ENCODE measurements at places on chromosomes 11 and 22. TPM values are rescaled to one million over a fixed set of nuclear protein-coding genes. Genes with fewer than 3 reads are reported as not detected.
A peak's percentile ranks its signal among the peaks of the same experiment; 100 is the strongest.

- H3K27ac ChIP-seq = no peak overlapping the region
- no peaks in the 10 kb centered on the region for H3K36me3 ChIP-seq
- no peak for DNase-seq
Measured at GRCh38 chr11:61924064-61924455, 6.7 kb upstream of the RAB3IL1 start.

Gene DDX25
- not detected for total RNA-seq

- no peaks in the 10 kb centered on the region for H3K4me1 ChIP-seq
- H3K27me3 ChIP-seq = no peaks in the 10 kb centered on the region
- no peak for DNase-seq
- H3K36me3 ChIP-seq = no peaks in the 10 kb centered on the region
Measured at GRCh38 chr11:26096451-26096850, 235.5 kb upstream of the ANO3 start.

DNA sequence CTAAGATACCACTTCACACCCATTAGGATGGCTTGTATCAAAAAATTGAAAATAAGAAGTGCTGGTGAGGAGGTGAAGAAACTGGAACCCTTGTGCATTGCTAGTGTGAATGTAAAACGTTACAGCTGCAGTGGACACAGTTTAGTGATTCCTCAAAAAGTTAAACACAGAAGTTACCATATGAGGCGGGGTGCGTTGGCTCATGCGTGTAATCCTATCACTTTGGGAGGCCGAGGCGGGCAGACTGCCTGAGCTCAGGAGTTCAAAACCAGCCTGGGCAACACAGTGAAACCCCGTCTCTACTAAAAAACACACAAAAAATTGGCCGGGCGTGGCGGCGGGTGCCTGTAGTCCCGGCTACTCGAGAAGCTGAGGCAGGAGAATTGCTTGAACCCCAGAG, 43.5 kb downstream of the SGSM3 start:
- H3K27me3 ChIP-seq = no peaks in the 10 kb centered on the region
- no peak overlapping the region for H3K27ac ChIP-seq
- H3K4me1 ChIP-seq = peaks cover 18% of the 10 kb centered on the region
- H3K4me3 ChIP-seq = no peak overlapping the region
- H3K36me3 ChIP-seq = peaks cover 40% of the 10 kb centered on the region

Gene NEFH
- total RNA-seq = 7.9 TPM

Gene MGAT3
- 0.90 TPM for total RNA-seq

DNA sequence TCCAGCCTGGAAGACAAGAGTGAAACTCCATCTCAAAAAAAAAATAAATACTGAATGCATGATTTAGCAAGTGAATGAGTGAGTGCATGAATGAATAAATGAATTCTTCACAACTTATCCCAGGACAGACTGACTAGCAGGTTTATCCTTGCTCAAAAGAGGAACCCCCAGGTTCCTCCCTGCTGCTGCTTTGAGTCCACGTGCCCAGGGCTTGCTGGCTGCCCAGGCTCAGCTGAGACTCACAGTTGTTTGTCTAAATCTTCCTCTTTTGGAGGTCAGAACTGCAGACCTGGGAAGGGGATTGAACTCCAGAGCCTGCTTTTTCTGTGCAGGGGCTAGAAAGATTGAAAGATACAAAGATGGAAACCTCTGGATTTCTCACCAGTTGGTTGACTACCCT, 117.4 kb upstream of the TMEM45B start:
- H3K27ac ChIP-seq = no peak overlapping the region
- no peaks in the 10 kb centered on the region for H3K36me3 ChIP-seq
- no peak for DNase-seq
- H3K4me1 ChIP-seq = peaks cover 6% of the 10 kb centered on the region
- peaks cover 3% of the 10 kb centered on the region for H3K27me3 ChIP-seq

- peaks cover 12% of the 10 kb centered on the region for H3K4me1 ChIP-seq
- no peaks in the 10 kb centered on the region for H3K36me3 ChIP-seq
- DNase-seq = no peak
- H3K27me3 ChIP-seq = peaks cover 18% of the 10 kb centered on the region
Measured at GRCh38 chr11:134579724-134580609, 167.9 kb upstream of the B3GAT1 start.

DNA sequence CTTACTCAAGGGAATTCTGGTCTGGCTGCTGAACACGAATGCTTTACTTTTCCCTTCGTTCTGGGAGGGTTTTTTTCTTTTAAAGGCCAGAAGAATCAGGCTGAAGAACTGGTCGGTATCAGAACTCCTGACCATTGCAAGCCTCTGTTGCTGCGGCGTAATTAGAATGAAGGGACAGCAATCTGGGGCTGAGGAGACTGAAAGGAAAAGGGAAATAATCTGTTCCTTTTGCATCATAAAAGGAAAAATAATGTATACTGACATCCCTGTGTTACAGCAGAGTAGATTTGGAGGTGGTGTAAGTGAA, 670 bp downstream of the SC5D start:
- H3K4me1 ChIP-seq = peaks cover 22% of the 10 kb centered on the region
- peak overlapping the region; percentile 92 for H3K27ac ChIP-seq
- H3K36me3 ChIP-seq = peaks cover 13% of the 10 kb centered on the region
- H3K27me3 ChIP-seq = peaks cover 7% of the 10 kb centered on the region
- DNase-seq = no peak

Gene TUG1
- total RNA-seq = 69.1 TPM

Gene SMTNL1
- total RNA-seq = not detected

DNA sequence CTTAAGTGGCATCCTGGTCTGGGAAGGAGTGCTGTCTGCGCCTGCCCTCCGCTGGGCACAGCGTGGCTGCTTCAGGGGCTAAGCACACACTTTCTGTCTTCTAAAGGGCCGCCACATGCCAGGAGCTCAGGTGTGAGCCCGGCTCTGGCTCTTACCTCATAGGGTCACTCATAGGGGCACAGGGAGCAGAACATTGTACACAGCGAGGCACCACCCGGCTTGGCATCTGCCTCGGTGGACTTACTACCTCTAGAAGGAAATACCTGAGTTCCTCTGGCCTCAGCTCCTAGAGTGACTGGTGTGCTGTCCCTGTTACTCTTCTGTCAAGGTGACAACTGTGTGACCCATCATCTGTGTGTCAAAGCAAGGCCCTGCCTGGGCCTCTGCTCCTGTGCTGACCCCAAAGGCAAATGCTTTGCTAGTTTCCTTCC, 13.4 kb downstream of the NEAT1 start:
- no peaks in the 10 kb centered on the region for H3K27me3 ChIP-seq
- H3K27ac ChIP-seq = peak overlapping the region; percentile 75
- H3K4me1 ChIP-seq = peaks cover 75% of the 10 kb centered on the region
- H3K4me3 ChIP-seq = no peak overlapping the region

DNA sequence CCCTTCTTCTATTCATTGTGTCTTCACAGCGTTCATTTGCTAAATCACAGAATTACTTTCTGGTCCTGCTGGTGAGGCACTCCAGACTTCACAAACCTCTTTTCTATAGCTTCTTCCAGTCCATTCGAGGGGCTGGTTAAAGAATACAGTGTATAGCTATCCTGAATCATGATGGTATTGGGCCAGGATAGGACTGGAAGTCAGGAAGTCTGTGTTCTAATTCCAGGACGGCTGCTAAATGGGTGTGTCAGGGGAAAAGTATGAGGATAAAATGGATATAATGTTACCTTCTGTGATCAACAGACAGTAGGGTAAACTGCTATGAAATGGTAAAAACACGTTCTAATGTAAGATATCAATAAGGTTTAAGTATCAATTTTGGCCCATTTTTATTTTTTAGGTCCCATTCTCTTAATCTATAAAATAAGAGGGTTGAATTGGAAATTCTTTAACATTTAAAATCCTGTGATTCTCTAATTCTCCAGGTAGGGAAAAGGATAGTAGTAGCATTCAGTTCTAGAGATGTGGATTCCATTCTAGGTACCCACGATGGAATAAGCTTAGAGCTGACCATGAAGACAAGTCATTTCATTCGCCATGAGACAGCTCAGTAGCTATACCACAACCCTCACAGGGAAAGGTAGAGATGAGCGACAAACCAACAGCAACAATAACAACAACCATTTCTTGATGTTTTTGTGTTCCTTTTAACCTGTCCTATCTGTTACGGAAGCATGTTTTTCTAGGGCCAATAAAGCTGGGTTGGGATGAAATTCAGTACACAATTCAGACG, 96.1 kb downstream of the SLC1A2 start:
- H3K27me3 ChIP-seq = peaks cover 7% of the 10 kb centered on the region
- no peak overlapping the region for H3K27ac ChIP-seq
- H3K4me3 ChIP-seq = no peak overlapping the region
- no peaks in the 10 kb centered on the region for H3K36me3 ChIP-seq
- H3K4me1 ChIP-seq = peaks cover 7% of the 10 kb centered on the region
- no peak for DNase-seq

Gene APOL3
- total RNA-seq = 42.2 TPM

DNA sequence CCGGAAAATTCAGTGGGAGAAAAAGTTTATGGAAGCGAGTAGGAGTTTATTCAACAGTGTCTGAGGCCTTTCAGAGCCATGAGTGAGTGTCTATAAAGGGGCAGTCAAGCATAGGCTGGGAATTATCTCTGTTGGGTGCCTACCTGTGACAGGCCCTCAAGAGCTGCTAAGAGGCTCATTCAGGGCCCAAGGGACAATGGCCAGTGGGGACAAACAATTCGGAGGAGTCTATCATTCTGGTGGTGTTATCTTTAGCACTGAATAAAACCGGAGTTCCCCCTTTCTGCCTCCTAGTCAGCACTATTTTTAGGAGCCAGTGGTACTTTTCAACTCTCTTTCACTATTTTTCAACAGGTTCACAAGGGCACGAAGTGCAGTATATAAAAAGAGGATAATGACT, 89.5 kb upstream of the HTATIP2 start:
- peaks cover 4% of the 10 kb centered on the region for H3K27me3 ChIP-seq
- no peaks in the 10 kb centered on the region for H3K4me1 ChIP-seq
- no peaks in the 10 kb centered on the region for H3K36me3 ChIP-seq
- no peak overlapping the region for H3K27ac ChIP-seq
- H3K4me3 ChIP-seq = no peak overlapping the region

Gene LIF
- total RNA-seq = 511 TPM

Gene PLA2G6
- total RNA-seq = 43.2 TPM

Gene QSER1
- total RNA-seq = 18.9 TPM

GRCh38 chr11:73184953-73185671, 33.0 kb upstream of the P2RY2 start:
- H3K4me1 ChIP-seq = peaks cover 8% of the 10 kb centered on the region
- no peaks in the 10 kb centered on the region for H3K36me3 ChIP-seq
- H3K27ac ChIP-seq = no peak overlapping the region
- peak overlapping the region; percentile 52 for H3K4me3 ChIP-seq

Gene CCDC81
- total RNA-seq = 0.75 TPM

- no peaks in the 10 kb centered on the region for H3K4me1 ChIP-seq
- DNase-seq = peak; percentile 68
- H3K36me3 ChIP-seq = no peaks in the 10 kb centered on the region
Measured at GRCh38 chr11:63212742-63213141, 30.7 kb downstream of the SLC22A25 start.

Gene SMC1B
- 0.59 TPM for total RNA-seq

Gene TCP11L1
- 12.5 TPM for total RNA-seq

DNA sequence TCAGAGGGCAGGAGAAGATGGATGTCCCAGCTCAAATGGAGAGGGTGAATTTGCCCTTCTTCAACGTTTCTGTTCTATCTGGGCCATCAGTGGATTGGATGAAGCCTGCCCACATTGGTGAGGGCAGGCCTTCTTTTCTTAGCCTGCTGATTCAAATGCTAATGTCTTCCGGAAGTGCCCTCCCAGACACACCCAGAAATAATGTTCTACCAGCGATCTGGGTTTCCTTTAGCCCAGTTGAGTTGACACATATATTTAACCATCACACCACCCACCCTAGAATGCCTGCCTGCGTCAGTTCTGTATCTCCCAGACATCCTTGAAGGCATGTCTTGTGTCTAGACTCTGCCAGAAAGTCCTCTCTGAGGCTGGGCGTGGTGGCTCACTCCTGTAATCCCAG, 34.7 kb downstream of the CACNG2 start:
- no peaks in the 10 kb centered on the region for H3K36me3 ChIP-seq
- H3K4me1 ChIP-seq = no peaks in the 10 kb centered on the region
- no peak overlapping the region for H3K4me3 ChIP-seq
- peaks cover 7% of the 10 kb centered on the region for H3K27me3 ChIP-seq
- DNase-seq = no peak
- no peak overlapping the region for H3K27ac ChIP-seq

DNA sequence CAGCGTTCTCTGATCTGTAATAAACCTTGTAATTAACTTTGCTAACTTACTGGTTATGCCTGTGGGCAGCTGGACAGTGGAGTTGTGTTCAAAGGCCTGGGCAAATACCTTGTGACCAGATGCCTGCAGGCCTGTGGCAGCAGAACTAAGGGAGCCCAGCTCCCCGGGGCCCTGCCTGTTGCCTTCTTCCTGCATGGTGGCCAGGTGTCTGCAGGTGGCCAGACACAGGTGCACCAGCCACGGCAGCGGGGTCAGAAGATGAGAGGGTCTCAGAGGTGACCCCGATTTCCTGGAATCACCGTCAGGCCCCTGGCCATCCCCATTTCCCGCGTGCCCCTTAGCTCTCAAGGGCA, 127.2 kb downstream of the OSBP2 start:
- DNase-seq = no peak
- H3K4me3 ChIP-seq = peak overlapping the region; percentile 51
- H3K27ac ChIP-seq = no peak overlapping the region
- peaks cover 5% of the 10 kb centered on the region for H3K4me1 ChIP-seq
- no peaks in the 10 kb centered on the region for H3K36me3 ChIP-seq

DNA sequence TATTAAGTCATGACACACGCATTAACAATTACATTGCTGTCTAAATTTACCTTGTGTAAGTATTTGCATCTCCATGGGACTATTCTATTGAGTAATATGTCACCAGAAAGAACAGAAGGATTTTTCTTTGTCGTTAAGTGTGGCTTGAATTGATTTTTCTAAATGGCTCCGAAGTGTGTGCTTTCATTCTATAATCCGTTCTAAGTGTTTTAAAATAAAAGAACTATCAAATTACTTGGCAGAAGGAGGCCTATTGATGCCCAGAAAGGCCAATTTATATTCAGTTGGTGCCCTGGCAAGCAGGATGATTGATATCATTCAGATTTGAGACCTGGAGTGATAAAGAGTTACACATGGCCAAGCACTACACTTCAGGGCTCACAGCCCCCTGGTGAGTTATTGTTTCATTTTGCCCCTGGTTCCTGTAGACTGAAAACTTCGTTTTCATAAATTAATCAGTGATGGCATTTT, 538.9 kb upstream of the ANO5 start:
- no peaks in the 10 kb centered on the region for H3K27me3 ChIP-seq
- no peak overlapping the region for H3K27ac ChIP-seq
- H3K36me3 ChIP-seq = no peaks in the 10 kb centered on the region
- H3K4me1 ChIP-seq = no peaks in the 10 kb centered on the region
- no peak for DNase-seq
- no peak overlapping the region for H3K4me3 ChIP-seq

DNA sequence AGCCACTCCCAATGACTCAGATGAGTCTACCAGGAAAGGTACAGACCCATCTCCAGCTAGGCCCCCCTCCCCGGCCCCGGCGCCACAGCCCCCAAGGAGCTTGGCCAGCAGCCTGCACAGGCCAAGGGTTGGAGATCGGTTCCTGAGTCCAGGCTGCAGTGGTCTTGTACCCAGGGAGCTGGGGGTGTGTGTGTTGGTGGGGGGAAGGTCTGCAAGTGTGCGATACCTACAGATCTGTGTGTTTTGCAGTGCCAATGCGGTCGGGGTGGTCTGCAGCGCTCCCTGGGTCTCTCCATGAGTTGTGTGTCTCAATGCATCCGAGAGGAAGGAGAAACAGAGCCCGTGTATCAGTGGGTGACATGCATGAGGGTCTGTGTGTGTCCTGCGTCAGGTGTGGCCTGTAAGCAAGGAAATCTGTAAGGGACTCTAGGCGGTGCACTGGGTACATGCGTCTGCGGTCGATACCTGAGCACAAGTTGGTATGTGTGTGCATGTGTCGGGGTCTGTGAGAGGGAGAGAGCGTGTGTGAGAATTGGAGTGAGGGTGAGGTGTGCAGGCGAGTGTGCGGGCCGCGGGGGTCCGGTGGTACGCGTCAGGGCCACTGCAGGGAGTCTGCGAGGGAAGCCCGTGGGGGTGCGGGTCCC, 645 bp downstream of the CDC42BPG start:
- peak overlapping the region; percentile 73 for H3K4me3 ChIP-seq
- DNase-seq = no peak
- no peak overlapping the region for H3K27ac ChIP-seq
- no peaks in the 10 kb centered on the region for H3K36me3 ChIP-seq

All from activated CD4-positive, alpha-beta T cell treated with anti-CD3 and anti-CD28 coated beads, Interleukin-2, amount 10 ng/mL, durations not matched to agents 24 days and 14 days (primary cell).